ENCODE measurements at places on chromosomes 6 and 20. TPM values are rescaled to one million over a fixed set of nuclear protein-coding genes. Genes with fewer than 3 reads are reported as not detected.
A peak's percentile ranks its signal among the peaks of the same experiment; 100 is the strongest.

DNA sequence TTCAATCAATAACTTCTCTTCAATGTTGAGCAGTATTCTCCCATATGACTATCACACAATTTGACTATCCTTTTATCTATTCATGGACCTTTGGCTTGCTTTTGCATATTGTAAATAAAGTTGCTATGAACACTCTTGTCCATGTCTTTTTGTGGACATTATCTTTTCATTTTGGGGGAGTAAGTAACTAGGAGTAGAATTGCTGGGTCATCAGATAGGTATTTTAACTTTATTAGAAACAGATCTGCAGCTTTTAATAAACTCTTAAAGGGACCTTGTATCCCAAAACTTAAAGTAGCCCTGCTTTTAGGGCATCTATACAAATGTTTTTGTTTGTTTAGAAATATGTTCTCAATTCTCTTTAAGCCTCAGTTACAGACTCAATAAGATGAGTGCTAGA, 614.2 kb upstream of the CITED2 start:
- no peaks in the 10 kb centered on the region for H3K4me1 ChIP-seq
- no peaks in the 10 kb centered on the region for H3K27me3 ChIP-seq
- no peaks in the 10 kb centered on the region for H3K36me3 ChIP-seq
- DNase-seq = no peak
- H3K4me3 ChIP-seq = no peak overlapping the region
- no peak overlapping the region for H3K27ac ChIP-seq

GRCh38 chr6:45163952-45164766, 164.0 kb upstream of the RUNX2 start:
- H3K4me3 ChIP-seq = 0 out of 2 replicates have a peak overlapping the region, but pooled peaks have one; percentile 25
- peaks cover 16% of the 10 kb centered on the region for H3K4me1 ChIP-seq
- no peaks in the 10 kb centered on the region for H3K27me3 ChIP-seq
- no peak overlapping the region for H3K27ac ChIP-seq

GRCh38 chr6:41716516-41717391, 18.7 kb downstream of the TFEB start:
- DNase-seq = no peak
- H3K27me3 ChIP-seq = no peaks in the 10 kb centered on the region
- no peak overlapping the region for H3K27ac ChIP-seq
- peaks cover 40% of the 10 kb centered on the region for H3K4me1 ChIP-seq
- no peaks in the 10 kb centered on the region for H3K36me3 ChIP-seq

GRCh38 chr6:158853880-158854213, 34.7 kb upstream of the EZR start:
- no peaks in the 10 kb centered on the region for H3K27me3 ChIP-seq
- peaks cover 100% of the 10 kb centered on the region for H3K4me1 ChIP-seq
- H3K27ac ChIP-seq = peak overlapping the region; percentile 85
- peak overlapping the region; percentile 30 for H3K4me3 ChIP-seq

DNA sequence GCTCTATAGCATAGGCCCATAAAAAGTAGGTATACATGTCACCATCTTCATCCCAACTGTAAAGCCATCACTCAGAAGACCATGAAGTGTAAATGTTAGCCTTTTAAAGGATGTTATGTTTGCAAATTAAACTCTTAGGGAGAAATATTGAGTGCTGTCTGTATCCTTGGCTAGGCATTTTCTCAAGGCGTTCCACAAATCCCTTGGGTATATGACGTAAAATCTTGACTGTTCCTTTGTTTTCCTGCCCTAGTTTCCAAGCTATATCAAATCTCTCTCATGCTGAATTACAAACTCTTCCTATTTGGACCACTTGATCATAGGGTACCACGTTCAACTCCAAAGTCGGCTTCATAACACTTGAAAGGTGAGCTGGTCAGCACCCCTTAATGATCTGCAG, 486.2 kb downstream of the HDGFL1 start:
- DNase-seq = no peak
- H3K36me3 ChIP-seq = no peaks in the 10 kb centered on the region
- no peaks in the 10 kb centered on the region for H3K4me1 ChIP-seq
- no peak overlapping the region for H3K4me3 ChIP-seq

GRCh38 chr20:48797850-48798747, 29.7 kb downstream of the PREX1 start:
- H3K27ac ChIP-seq = no peak overlapping the region
- H3K27me3 ChIP-seq = 0 out of 2 replicates have a peak, but pooled peaks cover 3% of the 10 kb centered on the region
- H3K36me3 ChIP-seq = no peaks in the 10 kb centered on the region
- no peaks in the 10 kb centered on the region for H3K4me1 ChIP-seq

DNA sequence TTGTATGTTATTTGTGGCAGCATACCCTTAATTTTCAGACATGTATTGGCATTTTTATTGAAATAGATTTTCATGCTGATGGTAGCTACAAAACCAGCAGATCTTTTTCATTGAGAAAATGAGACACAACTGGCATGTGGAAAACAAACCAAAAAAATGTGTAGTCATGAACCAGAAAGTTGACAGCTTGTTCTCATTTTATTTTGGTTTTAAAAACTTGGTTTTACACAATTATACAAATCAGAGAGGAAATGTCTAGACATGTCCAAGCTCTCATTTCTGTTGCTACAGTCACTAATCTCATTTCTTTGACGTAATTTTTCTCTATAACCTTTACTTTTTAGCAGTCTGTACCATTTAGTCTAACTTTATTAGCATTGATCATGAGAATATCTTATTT, 85.4 kb downstream of the GRIK2 start:
- no peak for DNase-seq
- H3K27me3 ChIP-seq = no peaks in the 10 kb centered on the region
- no peaks in the 10 kb centered on the region for H3K36me3 ChIP-seq
- no peak overlapping the region for H3K4me3 ChIP-seq
- H3K27ac ChIP-seq = no peak overlapping the region

GRCh38 chr20:32112841-32113240, 3.3 kb downstream of the TM9SF4 start:
- peaks cover 10% of the 10 kb centered on the region for H3K36me3 ChIP-seq
- H3K4me3 ChIP-seq = no peak overlapping the region
- no peaks in the 10 kb centered on the region for H3K27me3 ChIP-seq
- DNase-seq = no peak
- H3K27ac ChIP-seq = no peak overlapping the region

DNA sequence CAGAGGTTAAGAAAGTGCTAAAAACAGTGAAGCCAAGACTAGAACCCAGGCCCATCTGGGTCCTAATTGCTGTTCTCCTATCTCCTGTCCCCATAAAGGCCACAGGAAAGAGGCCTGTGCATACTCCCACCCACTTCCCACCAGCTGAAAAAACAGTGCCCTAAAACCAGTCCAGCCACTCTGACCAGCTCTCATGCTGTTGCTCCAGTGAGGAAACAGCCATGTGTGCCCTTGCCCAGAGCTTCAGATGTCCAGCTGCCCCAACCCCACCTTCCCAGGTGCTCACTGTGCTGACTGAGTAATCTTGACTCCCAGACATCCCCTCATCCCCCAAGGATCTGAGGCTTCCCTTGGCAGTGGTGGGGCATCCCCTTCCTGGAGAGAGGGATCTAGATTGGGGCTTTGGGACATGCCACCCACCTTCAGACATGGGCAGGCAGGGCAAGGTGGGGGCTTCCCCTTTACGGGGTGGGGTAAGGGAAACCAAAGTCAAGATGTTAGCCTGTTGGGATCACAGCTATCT, 28.7 kb downstream of the KCNK5 start:
- H3K27ac ChIP-seq = no peak overlapping the region

DNA sequence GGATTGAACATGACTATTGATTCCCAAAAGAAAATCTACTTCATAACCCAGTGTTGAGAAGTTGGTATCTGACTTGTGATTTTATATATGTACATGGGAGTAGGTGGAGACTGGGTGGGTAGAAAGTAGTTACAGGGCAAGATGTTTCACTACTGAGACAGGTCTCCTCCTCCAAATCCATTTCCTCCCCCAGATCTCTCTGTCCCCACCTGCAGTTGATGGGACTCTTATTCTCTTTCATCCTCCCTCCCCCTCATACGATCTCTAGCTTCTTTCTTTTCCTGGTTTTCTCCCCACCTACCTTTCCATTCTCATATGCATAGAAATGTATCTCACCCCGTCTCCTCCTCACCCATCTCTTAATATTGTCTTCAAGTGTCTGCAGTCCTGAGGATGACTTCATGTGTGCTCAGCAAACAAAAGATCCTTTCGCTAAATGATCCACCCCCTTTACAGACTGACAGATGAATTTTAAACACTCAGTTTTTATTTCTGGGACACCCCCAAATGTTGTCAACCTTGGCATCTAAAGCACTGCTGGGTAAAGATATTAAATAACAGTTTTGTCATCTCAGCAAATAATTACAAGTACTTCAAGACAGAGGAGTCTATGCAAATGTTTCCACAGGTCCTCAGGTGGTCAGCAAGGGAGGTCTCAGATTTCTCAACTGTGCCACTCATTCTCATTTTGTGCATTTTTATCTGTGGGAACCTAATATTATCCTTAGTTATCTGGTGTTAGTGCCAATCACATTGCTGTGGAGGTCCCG, 18.7 kb upstream of the HECA start:
- no peak overlapping the region for H3K4me3 ChIP-seq
- DNase-seq = no peak
- H3K36me3 ChIP-seq = no peaks in the 10 kb centered on the region
- H3K27me3 ChIP-seq = no peaks in the 10 kb centered on the region
- H3K27ac ChIP-seq = no peak overlapping the region
- H3K4me1 ChIP-seq = no peaks in the 10 kb centered on the region

DNA sequence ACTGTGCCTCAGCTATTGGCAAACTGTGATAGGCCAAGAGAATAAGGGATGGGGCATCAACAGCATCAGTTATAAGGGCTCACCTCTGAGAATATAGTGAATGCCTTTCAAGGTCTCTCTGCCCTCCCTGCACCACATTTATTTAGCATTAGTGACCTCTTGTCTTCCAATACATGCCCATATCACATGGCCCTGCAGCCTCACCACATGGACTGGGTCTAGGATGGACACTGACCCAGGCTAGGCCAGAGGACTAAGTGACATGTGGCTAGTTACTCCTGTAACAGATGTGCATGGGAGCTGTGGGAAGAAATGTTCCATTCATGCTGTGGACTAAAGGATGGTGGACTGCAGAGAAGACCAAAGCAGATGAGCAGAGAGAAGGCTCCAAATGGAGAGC, 3.2 kb upstream of the BTN2A2 start:
- no peaks in the 10 kb centered on the region for H3K27me3 ChIP-seq
- peaks cover 12% of the 10 kb centered on the region for H3K4me1 ChIP-seq
- H3K27ac ChIP-seq = no peak overlapping the region
- no peak for DNase-seq
- no peaks in the 10 kb centered on the region for H3K36me3 ChIP-seq

GRCh38 chr6:89180971-89181370, 35.1 kb downstream of the PM20D2 start:
- no peak for DNase-seq
- no peaks in the 10 kb centered on the region for H3K27me3 ChIP-seq
- no peak overlapping the region for H3K27ac ChIP-seq

DNA sequence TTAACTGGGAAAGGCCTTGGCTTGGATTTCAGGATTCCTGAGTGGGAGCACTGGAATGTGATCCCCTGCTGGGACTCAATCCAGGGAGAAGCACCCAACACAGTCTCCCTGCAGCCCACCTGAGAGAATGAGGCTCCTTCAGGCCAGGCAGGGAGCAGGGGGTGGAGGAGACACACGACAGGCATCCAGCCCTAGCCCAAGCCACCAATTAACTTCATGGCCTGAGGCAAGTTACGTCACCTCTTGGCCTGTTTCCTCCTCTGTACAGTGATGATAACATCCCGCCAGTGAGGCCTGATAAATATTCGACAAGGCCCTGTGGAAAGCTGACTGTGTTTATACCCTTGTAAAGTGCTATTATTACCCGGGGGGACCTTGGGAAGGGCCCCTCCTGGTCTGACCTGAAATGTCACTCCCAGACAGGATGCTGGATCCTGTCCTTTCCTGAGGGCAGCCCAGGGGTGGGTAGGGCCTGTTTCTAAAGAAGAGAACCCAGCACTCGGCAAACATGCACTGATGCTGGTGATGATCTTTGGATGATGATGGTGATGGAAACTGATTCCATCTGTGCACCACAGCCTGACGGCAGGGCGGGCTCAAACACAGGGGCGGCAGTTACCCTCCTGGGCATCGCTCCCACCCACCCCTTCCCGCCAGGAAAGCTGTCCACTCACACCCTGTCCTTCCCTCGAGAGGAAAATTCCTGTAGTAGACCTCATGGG, 12.4 kb downstream of the FRS3 start:
- peaks cover 21% of the 10 kb centered on the region for H3K4me1 ChIP-seq
- H3K4me3 ChIP-seq = no peak overlapping the region
- H3K27me3 ChIP-seq = no peaks in the 10 kb centered on the region

DNA sequence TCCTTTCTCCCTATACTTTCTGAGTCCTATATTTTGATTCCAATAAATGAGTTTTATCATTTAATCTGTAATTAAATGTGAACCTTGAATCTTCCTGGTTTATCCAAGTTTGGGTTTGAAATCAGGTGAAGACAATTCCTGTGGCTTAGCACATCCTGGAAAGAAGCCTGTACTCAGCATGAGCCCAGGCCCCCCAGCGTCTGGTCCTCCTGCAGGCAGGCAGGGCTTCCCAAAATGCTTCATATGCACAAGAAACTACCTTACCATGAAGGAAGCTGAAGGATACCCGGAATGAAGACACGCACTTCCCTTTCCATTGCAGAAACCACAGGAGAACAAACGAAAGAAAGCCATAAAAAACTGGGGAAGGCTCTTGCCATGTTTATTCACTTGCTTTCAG, 157.4 kb upstream of the PDE10A start:
- H3K4me1 ChIP-seq = no peaks in the 10 kb centered on the region
- no peak for DNase-seq
- H3K36me3 ChIP-seq = no peaks in the 10 kb centered on the region
- no peaks in the 10 kb centered on the region for H3K27me3 ChIP-seq
- no peak overlapping the region for H3K27ac ChIP-seq
- no peak overlapping the region for H3K4me3 ChIP-seq

- H3K4me3 ChIP-seq = no peak overlapping the region
- H3K27me3 ChIP-seq = no peaks in the 10 kb centered on the region
- no peak for DNase-seq
- H3K27ac ChIP-seq = no peak overlapping the region
- no peaks in the 10 kb centered on the region for H3K4me1 ChIP-seq
- no peaks in the 10 kb centered on the region for H3K36me3 ChIP-seq
These were observed 52.7 kb downstream of the KDM1B start for GRCh38 chr6:18207949-18208348.

DNA sequence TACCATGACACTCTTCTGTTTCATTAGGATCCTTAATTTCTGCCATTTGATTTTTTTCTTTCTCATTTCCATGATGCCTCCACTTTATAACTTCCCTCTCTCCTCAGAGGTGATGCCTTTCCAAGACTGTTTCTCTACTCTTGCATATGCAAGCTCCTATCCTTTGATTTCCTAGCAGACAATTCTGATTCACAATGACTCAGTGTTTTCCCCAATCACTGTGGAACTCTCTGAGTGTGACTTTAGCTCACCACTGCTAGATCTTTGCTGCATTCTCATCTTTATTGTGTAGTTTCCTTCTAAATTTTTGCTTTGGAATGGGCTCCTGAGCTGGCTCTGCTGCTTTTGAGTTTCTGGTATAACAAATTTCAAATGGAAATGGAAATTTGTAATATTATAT, 184.9 kb downstream of the TINAG start:
- peak; percentile 29 for DNase-seq
- peaks cover 33% of the 10 kb centered on the region for H3K4me1 ChIP-seq
- no peaks in the 10 kb centered on the region for H3K36me3 ChIP-seq
- H3K27ac ChIP-seq = no peak overlapping the region
- H3K4me3 ChIP-seq = no peak overlapping the region
- no peaks in the 10 kb centered on the region for H3K27me3 ChIP-seq

The LPA gene
- total RNA-seq = not detected

The PPIL1 gene
- 42.0 TPM for total RNA-seq

The TMEM14A gene
- total RNA-seq = 51.5 TPM

The MROH8 gene
- total RNA-seq = 0.79 TPM

The TRIM40 gene
- total RNA-seq = not detected

The ROS1 gene
- not detected for total RNA-seq

The OOEP gene
- total RNA-seq = not detected

The PLG gene
- total RNA-seq = 0.69 TPM

The CFAP61 gene
- total RNA-seq = 1.7 TPM

Measured in HCT116 (cell line).